ENCODE measurements at places on chromosomes 5 and 9.

DNA sequence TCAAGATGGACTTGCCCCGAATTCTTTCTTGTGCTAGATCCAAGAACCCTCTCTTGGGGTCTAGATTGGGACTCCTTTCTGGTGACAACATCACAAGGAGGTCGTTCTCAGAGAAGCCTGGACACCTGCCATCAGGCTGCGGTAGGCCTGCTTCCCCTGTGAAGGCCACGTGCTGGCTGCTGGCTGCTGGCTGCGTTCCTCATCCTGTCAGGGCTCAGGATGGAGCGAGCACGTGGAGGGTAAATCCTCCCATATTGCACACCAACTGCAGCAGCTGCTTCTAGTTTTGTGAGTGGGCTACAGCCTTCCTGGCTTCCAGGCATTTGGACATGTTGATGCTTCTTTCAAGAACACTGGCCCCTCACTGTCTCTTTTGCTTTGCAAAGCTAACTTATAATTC is 95.6 kb downstream of the HSPA4 start:
- DNase-seq: no peak

DNA sequence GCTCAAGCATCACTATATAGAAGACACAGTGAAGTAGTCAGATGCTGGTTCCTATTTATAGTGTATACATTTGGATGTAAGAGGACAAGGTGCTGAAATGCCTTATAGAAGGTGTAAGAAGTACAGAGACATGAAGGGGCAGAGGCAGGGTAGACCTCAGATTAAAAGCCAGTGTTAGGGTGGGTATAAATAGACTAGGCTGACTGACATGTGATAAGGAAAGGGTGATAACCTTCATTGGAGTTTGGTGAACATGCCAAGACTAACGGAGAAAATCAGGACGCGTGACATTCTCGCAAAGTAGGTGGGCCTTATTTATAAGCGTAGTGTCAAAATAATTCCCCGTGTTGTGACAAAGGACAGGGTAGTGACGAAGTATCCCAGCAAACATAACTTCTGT is 59.1 kb upstream of the HRH2 start:
- no peak for DNase-seq

- peak; percentile 15 for DNase-seq
These were observed 25.8 kb downstream of the FPGS start for GRCh38 chr9:127828262-127829031.

DNA sequence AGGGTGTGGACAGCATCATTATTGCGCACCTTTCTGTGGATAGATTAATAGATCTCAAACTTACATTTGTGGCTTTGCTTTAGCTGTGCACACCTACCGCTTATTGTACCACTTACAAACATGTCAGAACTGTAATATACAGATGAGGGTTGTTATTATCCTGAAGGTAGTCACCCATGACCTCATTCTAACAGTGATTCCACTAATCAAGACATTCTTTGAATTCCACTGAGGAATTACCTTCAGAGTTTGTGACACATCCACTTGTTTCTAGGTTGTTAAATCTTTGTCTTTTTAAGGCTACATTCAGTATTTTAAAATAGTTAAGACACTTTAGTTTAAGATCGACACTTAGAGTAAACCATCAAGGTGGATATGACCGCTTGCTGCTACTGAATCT is 7.8 kb downstream of the KCNV2 start:
- DNase-seq: no peak

DNA sequence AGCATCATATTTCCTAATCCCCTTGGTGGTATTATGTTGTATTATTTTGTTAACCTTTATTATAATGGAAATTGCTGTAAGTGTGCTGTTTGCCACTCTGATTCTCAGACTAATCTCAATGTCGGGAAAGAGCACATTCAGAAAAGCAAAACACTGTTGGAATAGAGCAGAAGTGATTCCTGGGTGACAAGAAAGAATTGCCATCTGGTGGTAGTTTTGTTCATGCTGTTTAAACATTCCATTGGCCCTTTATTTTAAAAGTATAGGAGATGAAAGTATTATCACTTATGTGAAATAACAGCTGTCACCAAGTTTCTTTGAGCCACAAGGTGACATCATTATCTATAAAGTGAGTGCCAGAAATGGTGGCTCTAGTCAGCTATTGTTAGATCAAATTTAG is 301.3 kb upstream of the SGCD start:
- no peak for DNase-seq

DNA sequence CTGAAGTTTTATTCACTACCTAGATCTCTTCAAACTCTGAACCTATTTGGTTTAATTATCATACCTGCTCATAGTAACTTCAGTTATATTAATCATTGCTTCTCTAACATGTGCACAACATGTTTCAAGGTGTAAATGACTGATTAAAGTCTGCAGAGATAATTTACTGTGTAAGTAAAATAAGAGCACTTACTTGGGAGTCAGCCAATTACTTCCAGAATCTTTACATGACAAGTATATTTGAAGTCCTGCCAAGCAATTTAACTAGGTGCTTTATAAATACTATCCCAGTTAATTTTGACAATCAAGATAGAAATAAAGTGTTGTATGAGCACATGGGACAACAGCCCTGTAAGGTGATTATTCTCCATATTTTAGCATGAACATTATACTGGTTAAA is 109.9 kb downstream of the RFX3 start:
- no peak for DNase-seq

DNA sequence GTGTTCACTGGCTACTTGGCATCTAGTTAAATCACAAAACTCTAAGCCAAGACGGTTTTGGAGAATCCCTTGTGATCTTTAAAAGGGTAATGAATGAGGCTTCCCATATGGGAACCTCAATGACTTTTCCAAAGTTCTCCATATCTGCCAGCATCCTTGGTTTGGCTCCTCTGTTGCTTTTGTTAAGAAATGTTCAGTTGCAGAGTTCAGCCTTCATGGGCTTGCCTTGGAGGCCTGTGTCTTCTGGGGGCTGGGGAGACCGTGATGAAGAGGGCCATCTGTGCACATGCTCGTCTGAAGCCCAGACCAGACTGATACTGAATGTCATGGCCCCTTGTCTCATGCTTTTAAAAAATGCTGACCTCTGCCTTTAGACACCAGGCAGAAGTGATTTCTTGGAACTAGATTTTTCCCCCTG is 84.3 kb downstream of the RAI14 start:
- no peak for DNase-seq

DNA sequence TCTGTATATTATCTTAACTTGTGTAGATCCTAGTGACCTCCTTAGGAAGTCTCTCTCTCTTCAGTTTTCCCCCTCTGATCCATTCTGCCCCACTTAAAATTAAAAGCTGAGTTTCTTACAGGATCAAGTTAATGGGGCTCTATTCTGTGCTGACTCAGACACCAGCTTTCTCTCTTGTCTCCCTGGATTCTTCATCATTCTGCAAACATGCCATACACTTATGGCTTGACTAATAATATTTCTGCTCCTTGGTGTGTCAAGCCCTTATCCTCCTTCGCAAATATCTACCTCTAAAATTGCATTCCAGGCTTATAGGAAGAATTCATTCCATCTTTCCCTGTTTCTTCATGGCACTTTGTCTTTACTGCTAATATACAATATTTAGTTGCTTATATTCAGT is 18.1 kb downstream of the LRRC70 start:
- DNase-seq: no peak

GRCh38 chr9:88653911-88654310 is 118.9 kb downstream of the NXNL2 start:
- no peak for DNase-seq

DNA sequence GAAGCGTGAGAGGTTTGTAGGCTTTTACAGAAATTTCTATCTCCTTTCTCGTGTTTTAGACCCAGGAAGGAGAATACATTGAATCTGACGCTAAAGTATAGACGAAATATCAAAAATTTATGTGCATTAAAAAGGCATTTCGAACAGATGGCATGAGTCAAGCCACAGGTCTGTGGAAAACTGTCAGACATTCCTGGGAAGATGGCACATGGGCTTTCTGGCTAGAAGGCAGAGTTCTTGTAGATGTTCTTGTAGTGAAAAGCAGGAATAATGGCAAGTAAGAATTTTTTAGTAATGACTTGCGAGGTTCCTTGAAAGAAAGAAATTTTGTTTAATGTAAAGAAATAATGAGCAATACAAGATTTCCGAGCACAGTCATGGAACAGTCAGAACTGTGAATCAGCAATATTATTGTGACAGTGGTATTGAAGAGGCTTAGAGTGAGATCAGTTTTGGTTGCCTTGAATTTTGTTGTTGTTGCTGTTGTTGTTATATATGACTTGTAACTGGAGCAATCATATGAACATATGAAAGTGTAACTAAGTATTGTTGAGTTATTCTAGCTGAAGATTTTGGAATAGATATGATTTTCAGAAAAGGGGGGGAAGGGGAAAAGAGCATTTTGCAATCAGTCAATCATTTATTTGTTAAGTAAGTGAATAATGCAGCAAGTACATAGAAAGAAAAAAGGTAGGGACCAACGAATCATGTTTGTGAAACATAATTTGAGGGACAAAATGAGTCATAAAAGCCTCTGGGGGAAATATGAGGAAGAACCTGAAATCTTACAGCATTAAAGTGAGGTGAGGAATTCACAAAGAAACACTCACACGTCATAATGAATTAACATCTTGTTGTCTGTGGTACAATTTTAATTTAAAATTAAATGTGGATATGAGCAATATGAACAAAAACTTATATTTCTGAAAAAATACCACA is 339.0 kb upstream of the CTNND2 start:
- no peak for DNase-seq

GRCh38 chr5:32916648-32917047 is 205.5 kb downstream of the NPR3 start:
- DNase-seq: no peak

DNA sequence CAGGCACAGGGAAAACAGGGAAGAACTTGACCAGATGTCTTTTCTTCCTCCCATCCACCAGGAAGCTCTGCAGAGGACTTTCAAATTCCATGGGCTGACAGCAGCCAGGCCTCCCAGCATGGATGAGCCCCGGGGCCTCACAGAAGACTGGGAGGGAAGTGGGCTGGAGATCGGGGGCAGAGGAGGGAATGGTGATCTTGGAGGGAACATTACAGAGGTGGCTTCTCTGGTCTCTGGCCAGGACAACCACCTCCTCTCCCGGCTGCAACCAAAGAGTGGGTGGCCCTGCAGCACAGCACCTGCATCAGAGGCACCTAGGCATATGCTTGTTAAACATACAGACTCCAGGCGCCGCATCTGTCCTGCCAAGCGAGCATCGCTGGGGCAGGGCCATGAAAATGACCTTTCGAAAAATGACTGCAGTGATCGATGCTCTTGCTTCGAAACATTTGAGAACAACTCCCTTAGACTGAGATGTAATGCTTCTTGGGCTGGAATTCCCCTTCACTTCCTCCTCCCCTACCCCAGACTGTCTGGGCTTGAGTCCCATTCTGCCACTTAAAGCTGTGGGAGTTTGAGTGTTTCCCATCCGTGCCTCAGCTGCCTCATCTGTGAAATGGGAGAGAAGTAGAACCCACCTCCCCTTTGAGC is 68.7 kb upstream of the UNC5A start:
- DNase-seq: no peak

DNA sequence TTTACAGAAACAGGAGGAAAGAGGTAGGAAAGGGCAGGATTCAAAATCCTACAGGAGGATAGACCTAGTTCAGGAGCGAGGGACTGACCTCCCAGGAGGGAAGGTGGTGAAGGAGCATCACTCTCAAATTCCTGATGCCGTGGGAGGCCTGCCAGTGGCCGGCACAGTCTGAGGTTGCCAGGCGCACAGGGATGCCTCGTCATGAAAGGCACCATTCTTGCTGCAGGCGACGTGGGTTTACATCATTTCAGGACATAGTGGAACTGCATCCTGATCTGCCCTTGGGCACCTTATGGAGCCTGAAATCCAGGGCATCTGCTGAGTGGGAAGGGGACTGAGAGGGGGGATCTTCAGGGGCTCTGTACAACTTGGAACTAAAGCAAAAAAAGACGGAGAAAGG is 163.2 kb upstream of the S1PR3 start:
- no peak for DNase-seq

- no peak for DNase-seq
These were observed 180.8 kb downstream of the TMEM232 start for GRCh38 chr5:110545716-110546115.
